ENCODE measurements at places on chromosomes 16 and 17. TPM values are rescaled to one million over a fixed set of nuclear protein-coding genes. Genes with fewer than 3 reads are reported as not detected.

MYH1 gene
- not detected for total RNA-seq

SEZ6L2 gene
- total RNA-seq: 0.72 TPM

ACSM2A gene
- total RNA-seq: not detected

TSPAN10 gene
- total RNA-seq: 1.4 TPM

CDH5 gene
- not detected for total RNA-seq

HS3ST6 gene
- total RNA-seq: not detected

NPTX1 gene
- total RNA-seq: 23.3 TPM

EFCAB5 gene
- not detected for total RNA-seq

SOCS1 gene
- 2.2 TPM for total RNA-seq

NPIPA7 gene
- total RNA-seq: not detected

NXPH3 gene
- total RNA-seq: 0.28 TPM

KATNIP gene
- 18.9 TPM for total RNA-seq

FBXL20 gene
- total RNA-seq: 13.8 TPM

LHX1 gene
- total RNA-seq: not detected

TSPOAP1 gene
- total RNA-seq: 0.90 TPM

ATF7IP2 gene
- 2.7 TPM for total RNA-seq

OR4D1 gene
- total RNA-seq: not detected

CNOT1 gene
- 203 TPM for total RNA-seq

CCL4L2 gene
- total RNA-seq: not detected

KRTAP4-6 gene
- not detected for total RNA-seq

G6PC1 gene
- not detected for total RNA-seq

KRT34 gene
- 3.6 TPM for total RNA-seq

NAGS gene
- 0.28 TPM for total RNA-seq

FNDC8 gene
- total RNA-seq: not detected

LRRC75A gene
- 0.56 TPM for total RNA-seq

ODAD4 gene
- 0.56 TPM for total RNA-seq

CCL13 gene
- total RNA-seq: not detected

GCGR gene
- total RNA-seq: not detected

PLCG2 gene
- total RNA-seq: 0.28 TPM

NSMCE1 gene
- 130 TPM for total RNA-seq

KRTAP9-1 gene
- total RNA-seq: not detected

ERCC4 gene
- 10.0 TPM for total RNA-seq

KLHL36 gene
- total RNA-seq: 45.9 TPM

HBA2 gene
- not detected for total RNA-seq

ENPP7 gene
- total RNA-seq: not detected
